ENCODE measurements at places on chromosomes 4 and X. TPM values are rescaled to one million over a fixed set of nuclear protein-coding genes. Genes with fewer than 3 reads are reported as not detected.

The PPP2R2C gene
- 0.66 TPM for total RNA-seq

The UNC5C gene
- total RNA-seq = under 0.01 TPM

The PORCN gene
- 7.3 TPM for total RNA-seq

The ATP6AP2 gene
- total RNA-seq = 122 TPM

The CAPN6 gene
- total RNA-seq = not detected

The IL9R gene
- not detected for total RNA-seq

The SUPT20HL2 gene
- not detected for total RNA-seq

The RNF113A gene
- 15.6 TPM for total RNA-seq

The CPLX1 gene
- 0.47 TPM for total RNA-seq

The TRIML2 gene
- total RNA-seq = not detected

The CENPVL1 gene
- not detected for total RNA-seq

The YIPF7 gene
- total RNA-seq = not detected

The SPANXD gene
- total RNA-seq = not detected

The UGT2B10 gene
- total RNA-seq = not detected

The TMEM271 gene
- not detected for total RNA-seq

The BMP2K gene
- total RNA-seq = 32.1 TPM

The IDUA gene
- total RNA-seq = 10.1 TPM

The SMARCAD1 gene
- total RNA-seq = 32.3 TPM

The TRIM75 gene
- total RNA-seq = not detected

The FAAH2 gene
- total RNA-seq = 0.09 TPM

The CTAG2 gene
- total RNA-seq = not detected

The FGF5 gene
- 1.7 TPM for total RNA-seq

The ZFP92 gene
- total RNA-seq = 0.90 TPM

The CPEB2 gene
- total RNA-seq = 6.2 TPM

The NR0B1 gene
- not detected for total RNA-seq

The SH3RF1 gene
- 17.4 TPM for total RNA-seq

The P2RY4 gene
- total RNA-seq = 0.09 TPM

The BEX5 gene
- 3.9 TPM for total RNA-seq

The CLNK gene
- total RNA-seq = not detected

The TMPRSS11B gene
- not detected for total RNA-seq

The RBM41 gene
- total RNA-seq = 10.7 TPM

The GRIA3 gene
- total RNA-seq = 0.28 TPM

The AKAP4 gene
- total RNA-seq = not detected

The XG gene
- 0.09 TPM for total RNA-seq

The PRDM8 gene
- total RNA-seq = 0.81 TPM

The PPEF1 gene
- total RNA-seq = not detected

The GC gene
- total RNA-seq = not detected

The EFHC2 gene
- total RNA-seq = not detected

The ATP2B3 gene
- total RNA-seq = under 0.01 TPM

The UGT2B11 gene
- not detected for total RNA-seq

The F8A2 gene
- total RNA-seq = not detected

The SSX1 gene
- not detected for total RNA-seq

The SLC4A4 gene
- total RNA-seq = 0.66 TPM

The PALLD gene
- 17.3 TPM for total RNA-seq

The TDO2 gene
- total RNA-seq = not detected

The PUDP gene
- 12.4 TPM for total RNA-seq

The ETDA gene
- not detected for total RNA-seq

The SMR3B gene
- not detected for total RNA-seq

The RHOXF2 gene
- total RNA-seq = not detected

All from endothelial cell of coronary artery (primary cell).